ENCODE measurements at places on chromosomes 5 and 9.

GRCh38 chr9:11868795-11869194, 824.4 kb upstream of the TYRP1 start:
- DNase-seq, result peak; percentile 73

DNA sequence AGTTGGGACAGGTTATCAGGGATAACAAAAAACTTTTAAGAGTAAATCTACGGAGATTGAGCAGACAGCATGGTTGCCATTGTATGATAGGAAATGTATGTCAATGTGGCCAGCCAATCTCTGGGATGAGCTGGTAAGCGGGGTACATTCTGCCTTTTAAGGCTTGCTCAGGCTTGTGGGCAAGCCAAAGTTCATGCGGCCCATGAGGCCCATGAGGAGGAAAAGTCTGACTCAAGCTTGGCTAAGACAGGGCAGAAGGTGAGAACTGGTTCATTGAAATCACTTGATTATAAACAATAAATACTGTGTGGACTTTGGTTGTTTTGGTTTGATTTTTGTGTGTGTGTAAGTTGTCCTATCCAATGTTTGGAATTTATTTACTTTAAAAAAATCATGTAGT, 997.1 kb downstream of the DNAH5 start:
- no peak for DNase-seq

- no peak for DNase-seq
Observed at GRCh38 chr5:116754556-116754955, 179.9 kb upstream of the SEMA6A start.

DNA sequence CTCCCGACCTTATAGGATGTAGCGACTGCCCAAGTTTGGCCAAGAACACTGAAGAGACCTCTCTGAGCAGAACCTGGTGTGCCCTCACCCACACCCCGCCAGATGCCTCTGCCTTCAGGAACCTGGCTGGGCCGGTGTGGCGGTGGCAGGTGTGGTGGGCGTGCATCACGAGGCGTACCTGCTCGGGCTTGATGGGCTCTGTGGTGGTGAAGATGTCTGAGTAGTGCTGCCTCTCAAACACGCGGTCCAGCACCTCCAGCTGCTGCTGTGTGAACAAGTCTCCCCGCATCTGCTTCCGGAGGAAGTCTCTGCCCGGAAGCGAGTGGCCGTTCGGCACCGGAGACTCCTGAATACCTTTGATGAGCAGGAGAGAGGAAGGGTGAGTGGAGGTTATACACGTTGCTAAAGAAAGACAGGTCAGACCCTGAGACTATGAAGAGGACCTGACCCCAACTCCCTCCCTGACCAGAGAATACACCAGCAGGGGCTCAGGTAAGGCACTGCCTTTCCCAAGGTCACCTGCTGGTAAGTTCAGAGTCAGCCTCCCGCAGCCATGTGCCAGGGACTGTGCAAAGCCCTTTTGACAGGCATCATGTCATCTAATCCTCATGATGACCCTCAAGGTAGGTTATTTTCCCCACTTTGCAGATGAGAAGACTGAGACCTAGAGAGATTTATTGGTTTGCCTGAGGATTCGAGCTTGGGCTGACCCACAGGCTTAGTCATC, 67.5 kb downstream of the PAX5 start:
- no peak for DNase-seq

DNA sequence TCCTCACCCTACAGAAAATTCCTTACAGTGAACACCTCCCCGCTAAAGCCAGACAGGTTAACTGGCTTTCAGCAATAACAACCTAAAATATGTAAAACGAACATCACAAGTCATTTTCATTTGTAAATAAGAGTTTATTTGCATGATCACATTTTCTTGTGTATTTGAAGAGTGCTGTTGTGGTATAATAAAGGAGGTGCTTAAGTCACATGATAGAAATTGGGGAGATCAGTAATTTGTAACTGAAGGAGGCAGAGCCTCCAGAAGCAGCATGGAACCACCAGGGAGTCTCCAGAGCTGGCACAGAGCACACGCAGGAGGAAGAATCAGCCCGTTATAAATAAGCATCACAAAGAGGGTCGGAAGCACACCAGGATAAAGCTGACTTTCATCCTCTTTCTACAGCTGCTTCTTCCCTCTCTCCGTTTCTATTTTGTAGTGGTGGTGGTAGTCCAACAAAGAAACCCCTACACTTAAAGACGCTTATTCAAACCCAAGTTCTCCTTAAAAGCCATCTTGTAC, 210.6 kb downstream of the MAPKAP1 start:
- DNase-seq, result no peak

GRCh38 chr5:181170996-181171395, 23.6 kb downstream of the OR2V2 start:
- DNase-seq, result no peak

DNA sequence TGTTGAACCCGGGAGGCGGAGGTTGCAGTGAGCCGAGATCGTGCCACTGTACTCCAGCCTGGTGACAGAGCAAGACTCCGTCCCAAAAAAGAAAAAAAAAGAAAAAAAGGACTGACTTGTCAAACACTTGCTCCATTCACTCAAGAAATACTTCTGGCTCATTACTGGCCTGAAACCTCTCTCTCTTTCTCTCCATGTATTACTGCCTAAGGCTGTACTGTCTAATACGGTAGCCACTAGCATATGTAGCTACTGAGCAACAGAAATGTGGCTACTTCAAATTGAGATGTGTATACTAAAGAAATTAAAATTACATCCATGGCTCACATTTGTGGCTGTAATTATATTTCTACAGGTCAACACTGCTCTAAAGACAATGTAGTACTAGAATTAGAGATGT, 39.2 kb downstream of the GLIS3 start:
- no peak for DNase-seq

GRCh38 chr9:103397868-103398600, 402.9 kb downstream of the CYLC2 start:
- DNase-seq, result peak; percentile 22

GRCh38 chr9:123329329-123329955, 26.6 kb upstream of the CRB2 start:
- DNase-seq, result no peak

- no peak for DNase-seq
Observed at GRCh38 chr9:135468854-135469521, 10.6 kb upstream of the PPP1R26 start.

DNA sequence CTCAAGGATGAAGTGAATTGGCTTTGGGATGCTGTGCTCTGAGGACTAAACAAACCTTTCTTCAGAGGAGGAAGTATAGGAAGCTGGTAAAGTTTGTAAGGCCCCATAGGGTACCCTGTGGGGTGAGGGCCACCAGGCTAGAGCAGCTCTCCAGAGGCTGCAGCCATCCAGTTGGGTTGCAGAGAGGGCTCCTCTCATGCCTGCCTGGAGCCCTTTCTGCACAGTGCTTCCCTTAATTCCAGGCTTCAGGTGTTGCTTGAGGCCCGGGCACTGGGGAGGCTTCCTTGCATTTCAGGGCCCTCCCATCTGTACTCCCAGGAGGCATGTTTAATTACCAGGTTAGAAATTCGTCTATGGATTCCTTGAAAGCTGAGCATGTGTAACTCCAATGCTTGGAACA, 95.3 kb upstream of the FSTL4 start:
- DNase-seq, result peak; percentile 1

DNA sequence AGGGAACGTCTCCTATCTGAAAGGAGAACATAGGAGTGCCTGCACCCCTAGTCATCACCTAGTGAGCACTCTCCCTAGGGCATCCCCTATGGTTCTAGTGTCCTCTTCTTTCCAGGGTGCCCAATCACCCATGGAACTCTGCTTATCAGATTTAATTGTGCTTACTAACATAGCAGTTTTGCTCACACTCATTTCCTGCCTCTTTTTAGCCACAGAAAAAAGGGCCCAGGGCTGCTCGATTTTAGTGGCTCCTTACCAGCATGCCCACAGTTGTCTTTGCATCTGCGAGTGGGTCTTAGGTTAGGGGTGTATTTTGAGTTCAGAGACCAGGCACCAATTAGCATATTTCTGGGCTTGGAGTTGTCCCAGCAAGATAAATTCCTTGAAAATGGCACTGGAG, 1110.2 kb downstream of the TAF11L14 start:
- DNase-seq, result no peak

GRCh38 chr5:76153271-76153670, 70.1 kb downstream of the SV2C start:
- DNase-seq, result no peak

GRCh38 chr9:134562146-134562849, 79.3 kb upstream of the COL5A1 start:
- no peak for DNase-seq

GRCh38 chr5:75028090-75028489, 24.3 kb downstream of the GCNT4 start:
- no peak for DNase-seq

GRCh38 chr5:133354323-133355185, 257.8 kb downstream of the FSTL4 start:
- no peak for DNase-seq

- no peak for DNase-seq
Observed at GRCh38 chr5:40490464-40491111, 189.1 kb upstream of the PTGER4 start.

GRCh38 chr9:113954591-113954990, 78.5 kb downstream of the ZNF618 start:
- DNase-seq, result no peak

GRCh38 chr9:84615544-84615943, 54.0 kb upstream of the NTRK2 start:
- DNase-seq, result no peak
